ENCODE measurements at places on chromosomes 7 and 10.

DNA sequence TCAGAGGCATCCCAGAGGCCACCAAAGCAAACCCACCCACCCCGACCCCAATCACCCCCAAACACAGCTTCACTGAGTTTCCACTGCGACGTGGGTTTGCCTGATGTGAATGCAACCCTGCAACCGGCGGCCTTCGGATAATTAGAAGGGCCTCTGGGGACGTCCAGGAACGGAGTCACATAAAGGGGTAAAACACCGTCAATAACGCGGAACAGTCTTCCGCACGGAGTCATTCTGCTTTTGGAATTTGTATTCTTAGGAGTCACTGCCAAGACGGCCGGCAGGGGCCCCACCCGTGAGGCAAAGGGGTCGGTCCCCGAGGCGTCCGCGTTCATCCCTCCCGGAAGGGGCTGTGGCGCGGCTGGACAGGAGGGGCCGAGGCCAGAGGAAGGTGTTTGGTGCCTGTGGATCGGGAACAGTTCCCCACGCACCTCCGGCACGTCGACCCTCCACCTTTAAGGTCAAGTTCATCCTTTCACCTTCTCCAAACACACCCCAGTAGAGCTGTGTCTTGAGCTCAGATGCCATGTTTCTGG lies 36.7 kb upstream of the PDGFA start:
- no peak for DNase-seq

- DNase-seq: no peak
These were observed 222.4 kb downstream of the RPS24 start for GRCh38 chr10:78255796-78256638.

DNA sequence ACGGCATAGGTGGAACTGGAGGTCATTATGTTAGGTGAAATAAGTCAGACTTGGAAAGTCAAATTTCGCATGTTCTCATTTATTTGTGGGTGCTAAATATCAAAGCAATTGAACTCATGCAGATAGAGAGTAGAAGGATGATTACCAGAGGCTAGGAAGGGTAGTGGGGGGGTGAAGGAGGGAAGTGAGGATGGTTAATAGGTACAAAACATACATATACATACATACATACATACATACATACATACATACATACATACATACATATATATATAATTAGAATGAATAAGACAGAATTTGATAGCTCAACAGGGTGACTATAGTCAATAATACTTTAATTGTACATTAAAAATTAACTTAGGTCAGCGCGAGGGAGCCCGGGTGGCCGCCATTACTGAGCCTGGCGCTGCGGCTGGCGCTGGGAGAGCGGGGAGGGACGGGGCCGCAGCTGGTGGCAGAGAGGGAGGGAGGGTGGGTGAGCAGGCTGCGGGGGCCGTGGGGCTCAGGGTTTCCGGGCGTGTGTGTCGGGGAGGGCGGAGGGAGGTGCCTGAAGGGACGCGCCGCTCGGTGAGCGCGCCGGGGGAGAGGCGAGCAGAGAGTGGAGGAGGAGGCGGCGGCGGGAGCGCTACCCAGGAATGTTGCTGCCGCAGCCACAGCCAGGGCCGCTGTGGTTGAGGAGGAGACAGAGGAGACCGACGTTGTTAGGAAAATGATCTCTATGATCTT lies 85.8 kb upstream of the EGFR start:
- DNase-seq: no peak

GRCh38 chr7:26853788-26854393 lies 10.5 kb downstream of the SKAP2 start:
- DNase-seq: no peak

GRCh38 chr10:62039954-62040353 lies 138.5 kb downstream of the ARID5B start:
- no peak for DNase-seq

All from activated gamma-delta T cell treated with anti-CD3 and anti-CD28 coated beads, Interleukin-2, amount 50 U/mL, for 16 hours (primary cell).